ENCODE measurements at places on chromosomes 2 and 18.

- ATAC-seq: no peak
Observed at GRCh38 chr2:170044751-170045478, 133.0 kb upstream of the MYO3B start.

DNA sequence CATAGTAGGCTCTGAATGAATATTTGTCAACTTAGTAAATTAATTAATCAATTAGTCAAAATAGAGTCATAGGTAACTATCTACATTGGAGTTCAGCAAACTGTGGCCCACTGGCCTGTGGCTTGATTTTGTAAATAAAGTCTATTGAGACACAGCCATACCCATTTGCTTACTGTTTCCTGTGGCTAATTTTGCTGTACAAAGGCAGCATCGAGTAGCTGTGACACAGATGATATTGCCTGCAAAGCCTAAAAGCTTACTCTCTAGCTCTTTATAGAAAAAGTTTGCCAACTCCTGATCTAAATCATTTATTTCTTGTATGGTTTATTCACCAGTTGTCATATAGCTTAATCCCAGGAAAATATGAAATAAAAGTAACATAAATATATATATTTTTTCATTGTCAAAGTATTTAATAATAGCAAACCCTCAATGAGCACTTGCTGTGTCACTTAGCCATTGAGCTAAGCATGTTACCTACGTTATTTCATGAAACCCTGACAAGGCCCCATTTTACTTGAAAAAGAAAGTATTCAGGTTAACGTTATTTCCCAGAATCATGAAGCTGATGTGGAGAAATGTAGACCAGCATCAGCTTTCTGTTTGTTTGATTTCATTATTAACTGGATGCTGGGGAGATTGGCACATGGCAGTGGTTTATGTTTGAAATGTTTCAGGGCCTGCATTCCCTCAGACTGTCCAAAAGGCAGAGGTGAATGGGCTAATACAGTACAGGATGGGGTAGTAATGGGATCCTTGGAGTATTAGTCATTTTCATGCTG is 69.6 kb downstream of the ICOS start:
- ATAC-seq: peak; percentile 36

GRCh38 chr18:52345428-52345827 is 5.4 kb downstream of the DCC start:
- no peak for ATAC-seq

DNA sequence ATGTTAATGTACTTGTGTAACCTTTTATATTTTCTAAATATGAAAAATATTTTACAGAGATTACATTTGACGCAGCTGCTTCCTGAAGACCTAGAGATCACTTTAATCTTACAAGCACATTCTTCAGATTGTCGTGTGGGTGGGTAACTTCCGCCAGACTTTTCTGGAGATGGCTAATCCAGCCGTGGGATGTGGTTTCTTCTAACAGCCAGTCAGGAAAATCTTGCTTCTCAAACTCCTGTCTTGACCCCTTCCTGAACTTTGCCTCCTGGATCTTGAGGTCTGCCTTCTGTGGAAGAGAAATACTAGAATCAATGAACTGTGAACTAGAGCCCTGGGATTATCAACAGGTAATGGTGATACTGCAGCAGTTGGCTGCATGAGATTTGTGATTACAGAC is 401.6 kb upstream of the TNP1 start:
- no peak for ATAC-seq

DNA sequence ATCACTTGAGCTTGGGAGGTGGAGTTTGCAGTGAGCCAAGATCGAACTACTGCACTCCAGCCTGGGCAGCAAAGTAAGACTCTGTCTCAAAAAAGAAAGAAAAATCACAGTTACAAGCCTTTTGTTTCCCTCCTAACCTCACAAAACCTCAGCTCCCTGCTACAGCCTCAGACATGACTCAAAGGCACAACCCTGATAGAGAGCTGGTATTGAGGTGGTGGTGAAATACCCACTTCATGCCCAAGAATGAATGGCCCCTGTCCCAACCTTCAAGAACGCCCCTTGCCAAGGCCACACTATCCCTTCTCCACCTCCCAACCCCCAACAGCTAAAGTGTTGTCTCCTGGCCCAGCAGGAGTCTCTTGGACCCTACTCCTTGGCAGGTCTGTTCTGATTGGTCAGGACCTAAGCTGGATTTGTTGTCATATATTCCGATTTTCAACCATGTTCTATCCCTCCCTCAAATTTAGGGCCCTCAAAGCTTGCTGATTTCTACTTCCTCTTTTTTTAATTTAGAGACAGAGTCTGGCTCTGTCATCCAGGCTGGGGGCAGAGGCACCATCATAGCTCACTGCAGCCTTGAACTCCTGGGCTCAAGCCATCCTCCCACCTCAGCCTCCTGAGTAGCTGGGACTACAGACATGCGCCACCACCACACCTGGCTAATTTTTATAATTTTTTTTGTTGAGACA is 61.9 kb upstream of the BZW1 start:
- ATAC-seq: no peak

- no peak for ATAC-seq
Observed at GRCh38 chr2:23543728-23544127, 158.7 kb downstream of the KLHL29 start.

DNA sequence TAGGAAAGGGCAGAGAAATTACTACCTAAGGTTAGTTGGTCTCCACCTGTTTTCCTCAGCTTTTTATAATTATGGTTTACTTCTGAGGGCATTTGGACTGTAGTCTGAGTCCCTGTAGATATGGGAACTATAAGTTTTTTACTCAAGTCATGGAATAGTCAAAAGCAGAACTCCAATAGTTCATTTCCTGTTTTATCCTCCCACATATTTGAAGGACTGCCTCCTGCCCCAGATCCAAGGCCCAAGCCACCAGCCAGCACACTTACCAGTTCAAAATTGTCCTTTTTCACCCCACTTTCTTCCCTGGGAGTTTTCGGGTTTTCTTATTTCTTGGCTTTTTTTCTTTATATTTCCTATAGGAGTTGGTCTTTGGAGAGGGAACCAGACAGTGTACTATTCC is 164.1 kb downstream of the MBD5 start:
- no peak for ATAC-seq

DNA sequence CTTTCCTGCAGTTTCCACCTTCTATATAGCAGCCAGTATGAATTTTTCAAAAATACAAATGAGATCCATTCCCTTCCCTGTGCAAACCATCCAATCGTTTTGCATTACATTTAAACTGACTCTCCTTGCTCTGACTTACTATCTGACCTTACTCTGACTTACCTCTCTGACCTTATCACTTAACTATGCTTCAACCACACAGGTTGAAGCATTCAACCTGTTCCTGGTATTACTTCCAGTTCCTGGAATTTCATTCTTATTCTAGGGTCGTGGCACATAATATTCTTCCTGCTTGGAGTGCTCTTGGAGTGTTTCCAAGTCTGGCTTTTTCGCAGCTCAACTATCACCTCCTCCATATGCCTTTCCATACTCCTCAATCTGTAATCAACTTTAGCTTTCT is 850.6 kb upstream of the CHAC2 start:
- no peak for ATAC-seq
